ENCODE measurements at places on chromosomes 6 and 20.

GRCh38 chr6:7727946-7728854, 2.3 kb downstream of the BMP6 start:
- peak; percentile 11 for DNase-seq

DNA sequence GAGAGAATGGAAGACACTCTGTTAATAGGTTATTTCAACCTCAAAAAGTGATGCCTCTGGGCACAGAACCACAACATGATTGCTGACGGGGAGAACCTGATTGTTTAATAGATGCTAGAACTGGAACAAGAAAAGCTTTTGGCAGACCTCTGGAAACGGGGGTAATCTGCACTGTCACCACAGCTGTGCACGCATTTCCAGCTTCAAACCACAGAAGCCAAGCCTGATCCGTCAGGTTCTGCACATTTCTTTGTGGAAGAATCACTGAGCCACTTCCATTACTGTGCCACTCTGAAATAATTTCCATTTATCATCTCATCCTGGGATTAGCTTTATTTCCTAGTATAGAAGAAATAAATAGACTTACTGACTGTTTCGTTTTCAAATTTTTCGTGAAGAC, 309.3 kb downstream of the FARS2 start:
- DNase-seq, result no peak

GRCh38 chr6:38436726-38437465, 202.8 kb downstream of the BTBD9 start:
- DNase-seq, result no peak

DNA sequence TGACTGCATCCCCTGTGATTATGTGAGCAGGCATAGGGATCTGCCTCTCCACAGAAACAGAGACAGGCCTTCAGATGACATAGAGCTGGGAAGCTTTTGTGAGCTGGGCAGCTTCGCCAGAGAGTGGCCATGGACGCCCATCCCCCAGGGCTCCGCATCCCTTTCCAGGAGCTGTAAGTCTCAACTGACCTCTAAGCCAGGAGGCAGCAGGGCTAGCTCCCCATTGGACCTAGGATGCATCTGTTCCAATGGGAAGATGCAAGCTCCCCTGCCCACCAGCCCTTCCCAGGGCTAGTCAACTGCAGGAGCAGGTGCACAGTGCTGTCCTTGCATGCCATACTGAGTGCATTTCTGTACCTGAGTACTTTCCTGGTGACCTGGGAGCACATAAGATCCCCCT, 663.6 kb downstream of the RNF144B start:
- no peak for DNase-seq

GRCh38 chr20:1616858-1617434, 2.9 kb downstream of the SIRPB1 start:
- no peak for DNase-seq

DNA sequence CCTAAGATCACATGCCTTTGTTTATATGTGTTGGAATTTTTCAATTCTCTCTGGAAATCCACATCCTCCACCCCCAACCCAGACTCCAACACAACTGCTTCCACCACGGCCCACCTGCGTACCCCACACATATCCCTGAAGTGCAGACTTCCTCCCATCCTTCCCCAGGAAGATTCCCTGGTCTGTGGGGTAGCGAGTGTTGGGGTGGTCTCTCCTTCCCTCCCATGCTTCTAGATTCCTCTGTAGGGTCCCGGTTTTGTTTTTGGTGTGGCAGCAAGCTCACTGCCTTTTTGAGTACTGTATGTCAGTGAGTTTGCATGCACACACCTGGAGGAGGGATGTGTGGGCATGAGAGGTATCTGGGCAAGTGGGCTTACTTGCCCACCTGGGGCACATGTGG, 127.6 kb downstream of the MRPL14 start:
- DNase-seq, result no peak

- no peak for DNase-seq
Measured at GRCh38 chr6:20204512-20204894, 7.8 kb downstream of the MBOAT1 start.

DNA sequence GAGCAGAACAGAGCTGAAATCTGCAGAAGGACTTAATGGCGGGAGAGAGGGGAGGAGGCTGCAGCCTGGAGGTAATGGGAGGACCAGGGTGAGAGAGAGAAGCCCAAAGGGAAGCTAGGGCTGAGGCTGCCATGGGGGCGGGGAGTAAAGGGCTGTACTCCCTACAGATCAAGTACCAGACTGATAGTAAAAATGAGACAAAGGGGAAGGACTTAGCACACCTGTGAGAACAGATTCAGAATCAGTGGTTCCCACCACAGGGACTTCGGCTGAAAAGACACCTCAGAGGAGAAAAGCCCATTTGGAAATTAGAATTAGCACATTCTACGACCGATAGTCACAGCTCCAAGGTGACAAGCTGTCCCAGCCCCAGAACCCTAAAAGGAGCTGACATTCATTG, 6.4 kb upstream of the TBXT start:
- no peak for DNase-seq

DNA sequence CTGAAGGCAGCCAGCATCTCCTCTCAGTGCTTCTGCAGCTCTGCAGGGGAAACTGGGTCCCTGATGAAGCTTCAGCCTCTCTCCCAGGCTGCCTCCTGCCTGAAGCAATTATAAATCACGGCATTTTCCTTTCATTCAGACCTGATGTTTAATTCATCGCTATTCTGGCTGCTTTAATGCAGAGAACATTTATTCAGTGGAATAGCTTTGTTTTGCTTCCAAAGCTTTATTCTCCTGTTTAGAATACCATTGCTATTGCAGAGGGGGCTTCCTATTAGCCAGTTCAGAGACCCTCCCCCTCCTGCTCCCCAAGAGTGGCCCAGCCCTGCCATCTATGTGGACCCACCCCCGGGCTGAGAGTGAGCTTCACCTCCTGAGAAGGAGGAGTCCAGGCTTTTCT, 255.6 kb downstream of the LRFN2 start:
- DNase-seq, result no peak

DNA sequence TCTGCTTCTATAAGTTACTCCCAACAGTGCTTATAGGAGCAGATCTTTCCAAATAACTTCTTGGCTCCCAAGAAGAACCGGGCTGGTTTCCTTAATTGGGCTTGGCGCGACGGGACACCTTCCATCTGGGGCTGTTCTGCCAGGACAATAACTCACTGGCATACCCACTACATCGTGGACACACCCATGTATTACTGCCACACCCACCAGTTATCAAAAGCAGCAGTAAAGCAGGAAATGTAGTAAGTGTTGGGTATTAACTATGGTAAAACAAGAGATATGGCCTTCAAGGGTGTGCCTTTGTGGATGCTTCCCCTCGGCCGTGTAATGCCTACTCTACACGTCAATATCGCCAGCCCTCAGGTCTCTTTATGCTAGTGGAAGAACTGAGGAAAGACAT, 24.7 kb downstream of the CNKSR3 start:
- peak; percentile 61 for DNase-seq

- no peak for DNase-seq
Measured at GRCh38 chr6:24439858-24440539, 37.3 kb downstream of the MRS2 start.

- peak; percentile 11 for DNase-seq
Measured at GRCh38 chr6:79946272-79947190, 822 bp downstream of the ELOVL4 start.

- no peak for DNase-seq
Measured at GRCh38 chr20:31572042-31572700, 32.9 kb upstream of the ID1 start.

- DNase-seq, result no peak
Measured at GRCh38 chr6:139149383-139149782, 14.5 kb downstream of the HECA start.

GRCh38 chr6:143197377-143197776, 136.7 kb downstream of the AIG1 start:
- DNase-seq, result no peak

- peak; percentile 75 for DNase-seq
Measured at GRCh38 chr6:42745083-42745639, 742 bp downstream of the TBCC start.

- DNase-seq, result peak; percentile 55
Measured at GRCh38 chr6:43173591-43174262, 2.7 kb downstream of the SRF start.

DNA sequence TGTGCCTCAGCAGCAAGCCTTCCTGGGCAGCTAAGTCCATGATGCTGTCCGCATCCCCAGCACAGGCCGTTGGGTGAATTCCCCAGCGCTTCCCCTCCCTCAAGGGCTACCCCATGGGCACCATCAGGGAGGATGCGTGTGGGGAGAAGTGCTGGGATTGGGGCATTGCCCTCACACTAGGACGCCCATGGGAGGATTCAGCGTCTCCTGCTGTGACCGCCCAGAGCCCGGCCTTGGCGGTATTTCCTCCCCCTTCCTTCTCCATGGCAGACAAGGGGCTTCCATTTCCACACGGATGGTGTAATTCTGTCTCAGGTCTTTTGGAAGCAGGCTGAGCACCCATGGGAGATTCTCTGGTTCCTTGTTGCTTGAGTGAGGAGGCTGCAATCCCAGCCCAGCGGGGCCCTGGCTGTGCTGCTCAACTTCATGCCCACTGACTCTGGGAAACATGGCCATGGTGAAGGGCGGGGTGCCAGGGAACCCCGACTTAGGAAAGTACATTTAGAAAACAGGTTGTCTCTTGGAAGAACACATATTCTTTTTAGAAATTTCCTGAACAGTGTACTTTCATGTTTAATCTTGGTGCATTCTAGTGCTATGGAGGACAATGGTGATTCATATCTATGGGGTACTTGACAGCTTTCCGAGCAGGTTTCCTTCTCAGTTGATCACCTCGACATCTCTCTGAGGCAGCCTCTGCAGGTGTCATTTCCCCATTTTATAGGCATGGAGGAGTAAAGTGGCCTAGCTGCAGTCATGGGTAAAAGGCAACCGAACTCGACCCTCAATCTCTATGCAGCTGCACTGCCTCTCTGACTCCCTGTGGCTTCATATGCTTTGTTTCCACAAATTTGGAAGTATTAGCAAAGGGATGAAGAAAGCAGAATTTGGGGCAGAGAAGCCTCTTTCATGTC, 178.2 kb upstream of the CST7 start:
- DNase-seq, result no peak

GRCh38 chr20:49907405-49908257, 7.7 kb downstream of the SPATA2 start:
- no peak for DNase-seq

GRCh38 chr6:168149015-168149414, 70.0 kb upstream of the FRMD1 start:
- no peak for DNase-seq

DNA sequence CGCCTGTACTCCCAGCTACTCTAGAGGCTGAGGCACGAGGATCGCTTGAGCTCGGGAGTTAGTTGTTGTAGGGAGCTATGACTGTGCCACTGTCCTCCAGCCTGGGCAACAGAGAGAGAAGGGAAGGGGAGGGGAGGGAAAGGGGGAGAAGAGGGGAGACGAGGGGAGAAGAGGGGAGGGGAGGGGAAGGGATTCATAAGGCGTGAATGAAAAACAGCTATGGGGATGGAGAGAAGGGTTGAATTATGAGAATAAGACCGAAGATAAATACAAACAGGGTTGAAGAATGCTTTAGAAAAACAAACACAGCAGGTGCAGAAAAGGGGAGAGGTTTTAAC, 106.0 kb downstream of the TRIM27 start:
- no peak for DNase-seq

- no peak for DNase-seq
Measured at GRCh38 chr20:10560686-10561085, 113.1 kb downstream of the JAG1 start.

GRCh38 chr6:119350952-119351372, 1.4 kb upstream of the MAN1A1 start:
- DNase-seq, result peak; percentile 77

DNA sequence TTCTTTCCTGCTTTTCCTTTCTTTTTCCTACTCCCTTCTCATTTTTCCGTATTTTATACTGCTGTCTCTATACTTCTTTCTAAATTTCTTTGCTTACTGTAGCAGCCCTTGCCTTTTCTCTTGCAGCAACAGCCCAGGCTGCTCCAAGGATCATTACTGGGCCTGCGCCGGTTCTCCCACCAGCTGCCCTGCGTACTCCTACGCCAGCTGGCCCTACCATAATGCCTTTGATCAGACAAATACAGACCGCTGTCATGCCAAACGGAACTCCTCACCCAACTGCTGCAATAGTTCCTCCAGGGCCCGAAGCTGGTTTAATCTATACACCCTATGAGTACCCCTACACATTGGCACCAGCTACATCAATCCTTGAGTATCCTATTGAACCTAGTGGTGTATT, 148.8 kb downstream of the QKI start:
- DNase-seq, result no peak

DNA sequence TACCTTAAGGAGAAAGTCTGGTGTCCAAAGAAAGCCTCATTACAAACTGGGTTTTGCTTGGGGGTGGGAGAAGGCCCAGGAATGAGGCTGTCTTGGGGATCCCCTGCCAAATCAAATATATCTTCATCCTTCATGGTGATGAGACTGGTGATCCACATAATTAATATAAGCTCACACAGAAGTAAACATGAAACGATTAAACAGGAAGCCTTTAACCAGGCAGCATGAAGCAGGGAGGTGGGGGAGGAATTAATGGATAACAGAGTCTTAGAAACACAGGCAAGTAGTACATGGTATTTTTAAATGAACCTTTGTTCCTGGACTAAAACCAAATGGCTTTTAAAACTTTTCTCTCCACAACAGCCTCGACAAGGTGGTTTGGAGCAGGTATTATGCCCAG, 437.5 kb downstream of the TFAP2A start:
- DNase-seq, result no peak

GRCh38 chr6:57254055-57254717, 32.1 kb upstream of the RAB23 start:
- no peak for DNase-seq

DNA sequence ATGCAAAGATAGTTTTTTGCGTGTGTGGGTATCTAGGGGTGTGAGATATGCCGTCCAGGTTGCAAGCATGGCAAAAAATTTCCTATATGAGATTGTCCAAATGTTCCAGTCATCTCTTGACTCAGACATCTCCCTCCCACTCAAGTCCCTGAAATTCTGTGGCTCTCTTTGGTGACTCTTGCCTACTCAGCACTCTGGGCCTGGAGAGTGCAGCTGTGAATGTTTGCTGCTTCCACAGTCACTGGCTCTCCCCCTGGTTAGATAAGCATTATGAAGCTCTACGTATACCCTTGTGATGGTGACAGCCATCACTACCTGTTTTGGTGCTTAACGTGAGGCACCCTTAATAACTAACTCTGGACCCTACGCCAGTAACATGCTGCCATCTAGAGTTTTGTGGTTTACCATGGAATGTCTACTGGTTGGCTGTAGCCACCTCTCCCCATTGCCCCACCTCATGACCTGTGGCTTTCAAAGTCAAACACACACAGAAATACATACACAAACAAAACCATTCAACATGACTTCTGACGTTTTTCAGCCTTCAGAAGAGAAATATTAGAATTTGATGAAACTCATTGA, 621.9 kb upstream of the CITED2 start:
- peak; percentile 21 for DNase-seq

Measured in erythroblast (primary cell).